ENCODE measurements at places on chromosomes 12 and 14.

DNA sequence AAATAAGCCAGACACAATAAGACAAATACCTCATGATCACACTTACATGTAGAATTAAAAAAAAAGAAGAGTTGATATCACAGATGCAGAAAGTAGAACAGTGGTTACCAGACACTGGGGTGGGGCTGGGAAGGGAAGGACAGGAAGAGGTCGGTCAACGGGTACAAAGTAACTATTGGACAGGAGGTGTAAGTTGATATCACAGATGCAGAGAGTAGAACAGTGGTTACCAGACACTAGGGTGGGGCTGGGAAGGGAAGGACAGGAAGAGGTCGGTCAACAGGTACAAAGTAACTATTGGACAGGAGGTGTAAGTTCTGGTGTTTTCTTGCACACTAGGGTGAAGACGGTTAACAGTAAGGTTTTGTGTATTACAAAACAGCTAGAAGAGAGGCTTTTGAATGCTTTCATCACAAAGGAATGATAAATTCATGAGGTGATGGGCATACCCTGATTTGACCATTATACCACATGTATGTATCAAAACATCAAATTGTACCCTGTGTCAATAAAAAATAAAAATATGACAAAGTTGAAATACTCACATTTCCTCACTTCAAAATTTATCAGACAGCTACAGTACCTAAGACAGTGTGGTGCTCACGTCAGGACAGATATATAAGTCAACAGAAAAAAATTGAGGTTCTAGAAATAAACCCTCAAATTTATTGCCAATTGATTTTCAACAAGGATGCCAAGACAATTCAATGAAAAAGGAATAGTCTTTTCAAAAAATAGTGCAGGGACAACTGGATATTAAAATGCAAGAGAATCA is 32.8 kb downstream of the GALC start:
- DNase-seq, result no peak

DNA sequence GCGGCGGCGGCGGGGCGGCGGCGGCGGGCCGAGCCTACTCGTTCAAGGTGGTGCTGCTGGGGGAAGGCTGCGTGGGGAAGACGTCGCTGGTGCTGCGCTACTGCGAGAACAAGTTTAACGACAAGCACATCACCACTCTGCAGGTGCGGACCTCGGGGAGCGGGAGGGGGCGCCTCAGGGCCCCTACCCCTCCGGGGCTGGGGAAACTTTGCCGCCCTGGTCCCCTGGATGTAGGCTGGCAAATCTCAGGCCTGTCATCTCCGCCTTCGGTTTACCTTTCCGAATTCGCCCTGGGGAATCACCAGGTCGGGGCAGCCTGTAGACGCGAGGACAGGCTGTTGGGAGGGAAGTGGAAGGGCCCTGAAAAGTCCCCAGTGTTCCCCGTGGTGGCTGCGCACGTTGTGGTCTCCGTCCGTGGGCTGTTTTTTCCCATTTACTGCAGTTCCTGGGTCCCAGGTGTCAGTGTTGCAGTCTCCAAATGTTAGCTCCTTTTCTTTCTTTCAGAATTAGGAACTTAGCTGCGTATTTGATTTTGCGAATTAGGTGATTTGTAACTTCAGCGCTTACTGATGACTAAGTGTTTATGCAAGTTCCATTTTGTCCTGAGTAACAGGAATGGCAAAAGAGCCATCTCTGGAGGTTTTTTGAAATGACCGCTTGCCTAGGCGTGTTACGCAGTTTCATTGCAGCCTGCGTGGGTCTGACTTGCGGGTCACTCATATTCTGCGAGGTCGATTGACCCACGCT is 656 bp downstream of the RAB21 start:
- DNase-seq, result peak; percentile 32

- DNase-seq, result no peak
Observed at GRCh38 chr12:92861381-92861780, 67.7 kb downstream of the EEA1 start.

DNA sequence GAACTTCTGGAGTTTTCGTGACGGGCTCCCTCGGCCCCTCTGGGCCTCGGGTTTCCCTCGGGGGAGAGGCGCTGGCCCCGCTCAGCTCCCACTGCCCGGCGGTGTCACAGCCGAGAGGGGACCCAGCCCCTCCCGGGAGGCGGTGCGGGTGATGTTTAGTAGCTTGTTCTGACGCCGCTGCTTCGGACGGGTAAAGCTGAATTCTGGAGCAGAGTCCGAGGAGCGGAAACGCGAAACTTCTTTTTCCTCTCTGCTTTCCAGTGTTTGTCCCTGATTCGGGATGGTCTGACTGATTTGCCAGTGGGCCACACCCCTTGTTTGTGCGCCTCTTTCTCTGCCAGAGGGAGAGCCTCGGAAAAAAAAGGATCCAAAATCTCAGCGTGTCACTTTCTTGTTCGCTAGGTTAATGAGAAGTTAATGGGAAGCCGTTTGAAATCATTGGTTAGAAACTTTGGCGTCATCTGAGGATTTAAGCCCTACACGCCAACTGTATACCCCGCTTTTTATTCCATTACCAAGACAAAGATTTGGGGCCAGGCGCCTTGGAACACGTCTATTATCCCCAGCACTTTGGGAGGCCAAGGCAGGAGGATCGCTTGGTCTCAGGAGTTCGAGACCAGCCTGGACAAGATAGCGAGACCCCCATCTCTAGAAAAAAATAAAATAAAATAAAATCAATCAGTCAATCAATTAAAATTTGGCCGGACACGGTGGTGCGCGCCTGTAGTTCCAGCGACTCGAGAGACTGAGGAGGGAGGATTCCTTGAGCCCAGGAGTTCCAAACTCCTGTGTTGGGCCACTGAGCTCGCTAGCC is 756 bp downstream of the TULP3 start:
- no peak for DNase-seq

- DNase-seq, result no peak
Observed at GRCh38 chr12:50251619-50252252, 31.6 kb downstream of the LIMA1 start.

DNA sequence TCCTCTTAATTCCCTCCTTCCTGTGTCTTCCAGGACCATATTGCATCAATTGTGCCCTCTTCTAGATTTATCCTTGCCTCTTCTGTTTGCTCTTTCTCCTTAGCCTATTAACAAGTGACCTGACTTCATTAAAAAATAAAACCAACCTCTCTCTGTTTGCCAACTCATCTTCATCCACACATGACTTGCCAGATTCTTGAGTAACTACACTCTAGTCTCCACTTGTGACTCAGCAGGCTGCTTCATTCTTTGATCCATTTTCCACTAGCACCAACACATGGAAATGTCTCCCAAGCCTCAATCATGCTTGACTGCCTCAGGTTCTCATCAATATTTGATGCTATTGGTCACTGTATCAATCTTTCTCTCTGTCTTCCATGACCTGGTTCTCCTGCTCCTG is 492.4 kb upstream of the TMPO start:
- DNase-seq, result no peak

- DNase-seq, result no peak
Observed at GRCh38 chr12:32377344-32378055, 21.9 kb upstream of the FGD4 start.

- DNase-seq, result no peak
Observed at GRCh38 chr12:20701106-20701505, 6.0 kb downstream of the SLCO1C1 start.

- DNase-seq, result no peak
Observed at GRCh38 chr12:24073170-24073810, 123.8 kb upstream of the SOX5 start.

GRCh38 chr14:105026033-105026785 is 5.3 kb upstream of the CDCA4 start:
- DNase-seq, result no peak

Data from HuH-7 (cell line).